ENCODE measurements at places on chromosomes 4 and X. TPM values are rescaled to one million over a fixed set of nuclear protein-coding genes. Genes with fewer than 3 reads are reported as not detected.

FAM236D gene
- not detected for total RNA-seq

GRCh38 chr4:145681518-145681917 lies 1.6 kb downstream of the C4orf51 start:
- no peak overlapping the region for H3K4me3 ChIP-seq
- H3K27me3 ChIP-seq = peaks cover 8% of the 10 kb centered on the region
- no peaks in the 10 kb centered on the region for H3K4me1 ChIP-seq
- H3K27ac ChIP-seq = no peak overlapping the region

DNA sequence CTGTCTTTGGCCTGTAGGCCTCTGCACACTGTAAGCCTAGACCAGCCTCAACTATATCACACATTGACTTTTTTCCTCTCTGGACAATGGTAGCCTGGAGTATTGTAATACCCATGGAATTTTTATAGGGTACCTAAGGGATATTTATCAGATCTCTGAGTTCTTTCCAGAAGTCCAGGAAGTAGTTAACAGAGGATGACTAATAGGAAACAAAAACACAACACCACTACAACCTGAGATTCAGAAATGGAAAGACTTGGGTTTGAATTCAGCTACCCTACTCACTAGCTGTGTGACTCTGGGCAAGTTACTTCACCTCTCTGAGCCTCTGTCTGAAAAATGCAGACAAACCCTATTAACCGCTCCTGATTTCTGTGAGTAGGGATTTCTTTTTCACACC lies 7.7 kb upstream of the STX18 start:
- no peak overlapping the region for H3K27ac ChIP-seq
- peaks cover 45% of the 10 kb centered on the region for H3K36me3 ChIP-seq
- no peaks in the 10 kb centered on the region for H3K27me3 ChIP-seq
- no peak for DNase-seq

- peaks cover 3% of the 10 kb centered on the region for H3K27me3 ChIP-seq
- no peak overlapping the region for H3K4me3 ChIP-seq
- H3K27ac ChIP-seq = no peak overlapping the region
Observed at GRCh38 chr4:41069257-41069656, 145.1 kb downstream of the APBB2 start.

DNA sequence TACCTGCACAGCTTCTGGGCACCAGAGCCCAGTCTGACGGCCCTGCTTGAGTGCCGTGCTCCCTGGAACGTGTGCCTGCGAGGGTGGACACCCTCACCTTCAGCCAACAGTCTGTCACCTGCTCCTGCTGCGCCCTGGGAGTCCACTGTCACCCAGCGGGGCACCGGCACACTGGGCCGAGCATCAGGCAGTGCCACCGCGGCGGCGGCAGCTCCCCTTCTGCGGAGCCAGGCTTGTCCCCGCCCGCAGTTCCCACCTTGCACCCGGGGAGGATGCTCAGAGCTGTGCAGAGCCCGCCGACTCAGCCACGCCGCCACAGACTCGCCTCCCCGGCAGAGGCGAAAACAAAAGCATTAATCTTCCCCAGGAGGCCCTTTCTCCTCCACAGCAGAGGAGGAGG lies 86.8 kb downstream of the ABLIM2 start:
- no peaks in the 10 kb centered on the region for H3K36me3 ChIP-seq
- H3K27me3 ChIP-seq = no peaks in the 10 kb centered on the region
- no peaks in the 10 kb centered on the region for H3K4me1 ChIP-seq
- DNase-seq = no peak
- no peak overlapping the region for H3K27ac ChIP-seq
- H3K4me3 ChIP-seq = no peak overlapping the region

GRCh38 chr4:186809070-186809469 lies 85.4 kb upstream of the FAT1 start:
- no peaks in the 10 kb centered on the region for H3K36me3 ChIP-seq
- H3K27ac ChIP-seq = no peak overlapping the region
- H3K27me3 ChIP-seq = no peaks in the 10 kb centered on the region
- no peak for DNase-seq
- H3K4me3 ChIP-seq = no peak overlapping the region
